Kidney epithelial cell (primary cell): ENCODE measurements at places on chromosomes 5 and 9. TPM values are rescaled to one million over a fixed set of nuclear protein-coding genes. Genes with fewer than 3 reads are reported as not detected.

SLC25A2 gene
- total RNA-seq = not detected in 2 replicates

RORB gene
- not detected in 2 replicates for total RNA-seq

TMEM215 gene
- not detected in 2 replicates for total RNA-seq

GRIA1 gene
- not detected in 2 replicates for total RNA-seq

INIP gene
- total RNA-seq = 24.5 and 25.0 TPM in 2 replicates

PIP5K1B gene
- 0.55 and 0.71 TPM in 2 replicates for total RNA-seq

ZNF462 gene
- total RNA-seq = 26.2 and 32.1 TPM in 2 replicates

SELENOP gene
- 14.1 and 17.3 TPM in 2 replicates for total RNA-seq

PRDM9 gene
- 0.07 TPM in 1 of 2 replicates, not detected in the other for total RNA-seq

ABO gene
- total RNA-seq = 1.8 TPM in 2 replicates

QRFP gene
- total RNA-seq = not detected in 2 replicates

GRIN3A gene
- not detected in 2 replicates for total RNA-seq

COL27A1 gene
- 8.2 and 8.4 TPM in 2 replicates for total RNA-seq

FXN gene
- total RNA-seq = 9.8 and 11.4 TPM in 2 replicates

SLC6A18 gene
- not detected in 2 replicates for total RNA-seq

ADAMTS6 gene
- total RNA-seq = 15.3 and 16.2 TPM in 2 replicates

IRX2 gene
- total RNA-seq = 2.8 and 5.5 TPM in 2 replicates

DNA sequence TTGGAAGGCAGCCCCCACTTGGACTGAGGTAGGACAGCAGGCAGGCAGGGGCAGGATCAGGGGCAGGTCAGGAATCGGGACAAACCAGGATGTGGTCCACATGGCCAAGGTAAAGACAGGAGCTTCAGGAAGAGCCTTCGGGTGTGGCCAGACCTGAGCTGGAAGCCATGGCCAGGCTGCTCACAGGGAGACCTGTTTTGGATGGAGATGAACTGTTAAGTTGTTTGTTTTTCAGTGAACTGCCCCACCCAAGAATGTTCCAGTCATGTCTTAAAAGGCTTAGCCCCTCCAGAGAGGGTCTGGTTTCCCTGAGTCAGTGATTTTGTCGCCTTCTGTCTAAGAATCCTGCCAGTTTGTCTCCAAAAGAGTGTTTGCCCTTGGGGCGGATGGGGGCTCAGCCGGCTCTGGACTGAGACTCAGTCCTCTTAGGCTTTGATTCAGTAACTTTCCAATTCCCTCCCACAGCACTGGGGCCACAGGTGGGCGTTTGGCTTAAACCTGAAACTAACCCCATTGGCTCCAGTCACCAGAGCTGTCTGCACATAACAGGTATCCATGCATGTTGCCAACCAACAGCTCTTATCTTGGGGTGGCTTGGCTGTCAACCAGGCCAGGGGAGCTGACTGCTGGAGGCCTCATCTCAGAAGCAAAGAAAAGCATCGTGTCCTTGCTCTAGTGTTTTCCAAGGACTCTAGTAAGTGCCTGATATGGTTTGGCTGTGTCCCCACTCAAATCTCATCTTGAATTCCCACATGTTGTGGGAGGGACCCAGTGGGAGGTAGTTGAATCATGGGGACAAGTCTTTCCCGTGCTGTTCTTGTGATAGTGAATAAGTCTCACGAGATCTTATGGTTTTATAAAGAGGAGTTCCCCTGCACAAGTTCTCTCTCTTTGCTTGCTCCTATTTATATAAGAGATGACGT is 11.3 kb upstream of the ANKH start:
- DNase-seq = no peak

DNA sequence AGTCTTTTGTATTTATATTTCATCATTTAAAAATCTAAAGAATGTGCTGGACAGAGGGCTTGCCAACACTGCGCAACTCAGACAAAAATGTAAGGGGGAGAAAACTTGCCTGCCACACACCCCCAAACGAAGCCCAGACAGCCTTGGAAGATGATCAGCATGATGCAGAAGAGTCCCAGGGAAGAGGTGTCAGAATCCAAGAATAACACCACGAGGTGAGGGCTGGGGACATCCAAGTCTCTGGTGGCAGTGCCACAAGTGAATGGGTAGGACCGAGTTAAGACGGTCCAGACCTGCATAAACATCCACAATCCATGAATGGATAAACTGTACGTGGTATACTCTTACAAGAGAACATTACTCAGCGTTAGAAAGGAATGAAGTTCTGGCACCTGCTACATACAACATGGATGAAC is 10.4 kb downstream of the EPB41L4B start:
- DNase-seq = no peak

- no peak for DNase-seq
These were observed 124.4 kb upstream of the MSX2 start for GRCh38 chr5:174599992-174600391.

GRCh38 chr5:17056141-17056631 is 120.1 kb upstream of the MYO10 start:
- peak; percentile 12 for DNase-seq

- peak; percentile 21 for DNase-seq
These were observed 8.9 kb upstream of the FBXO38 start for GRCh38 chr5:148374690-148375360.

GRCh38 chr5:55894135-55894534 is 43.0 kb downstream of the IL31RA start:
- no peak for DNase-seq

GRCh38 chr5:159782197-159782994 is 133.9 kb upstream of the ADRA1B start:
- DNase-seq = no peak

DNA sequence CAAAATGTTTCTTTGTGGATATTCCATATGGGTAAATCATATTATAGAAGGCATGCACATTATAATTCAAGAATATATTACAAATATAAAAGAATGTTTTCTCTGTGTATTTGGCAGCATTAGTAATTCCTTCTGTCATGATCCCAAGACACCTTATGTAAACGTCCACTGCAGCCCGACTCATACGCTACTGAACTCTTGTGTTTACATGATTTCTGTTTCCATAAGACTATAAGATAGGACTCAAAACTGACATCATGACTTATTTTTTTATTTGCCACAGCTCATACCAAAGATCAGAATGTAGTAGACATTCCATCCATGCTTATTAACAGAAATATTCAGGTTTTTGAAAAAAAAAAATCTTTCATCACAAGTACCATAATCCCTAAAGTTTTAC is 234.1 kb downstream of the AP3B1 start:
- DNase-seq = no peak

DNA sequence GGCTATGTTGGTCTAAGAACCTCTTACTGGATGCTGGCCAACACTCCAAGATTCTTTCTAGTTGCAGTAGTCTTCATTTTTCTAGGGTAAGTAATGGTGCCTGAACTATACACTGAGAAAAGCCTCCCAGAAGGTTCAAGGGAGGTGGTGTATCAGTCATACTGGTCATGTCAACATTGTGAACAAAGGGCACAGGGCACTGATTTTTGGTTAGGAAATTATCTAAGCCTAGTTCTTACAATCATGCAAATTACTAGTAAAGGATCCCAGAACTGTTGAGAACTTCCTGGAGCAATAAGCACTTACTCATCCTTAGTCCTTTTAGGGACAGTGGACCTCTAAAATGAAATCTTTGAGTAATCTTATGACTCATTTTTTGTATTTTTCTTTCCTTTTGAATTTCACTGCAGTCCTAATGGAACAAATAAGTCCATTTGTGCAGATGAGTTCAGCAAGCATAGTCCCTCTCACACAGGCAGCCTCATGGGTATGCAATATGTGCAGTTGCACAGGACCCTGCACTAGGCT is 21.1 kb upstream of the CDC42SE2 start:
- DNase-seq = peak; percentile 60

DNA sequence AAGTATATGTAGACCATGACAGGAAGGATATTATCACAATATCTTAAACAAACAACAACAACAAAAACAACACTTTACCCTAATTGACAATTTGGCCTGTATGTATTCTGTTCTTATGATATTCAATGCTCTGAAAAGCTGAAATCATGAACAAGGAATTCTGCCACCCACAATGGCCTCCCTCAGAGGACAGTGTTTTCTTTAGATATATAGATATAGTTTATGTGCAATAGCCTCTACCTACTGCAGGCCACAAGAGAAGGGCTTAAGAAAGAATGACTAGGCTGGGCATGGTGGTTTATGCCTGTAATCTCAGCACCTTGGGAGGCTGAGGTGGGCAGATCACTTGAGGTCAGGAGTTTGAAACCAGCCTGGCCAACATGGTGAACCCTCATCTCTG is 104.8 kb downstream of the STARD4 start:
- DNase-seq = no peak

DNA sequence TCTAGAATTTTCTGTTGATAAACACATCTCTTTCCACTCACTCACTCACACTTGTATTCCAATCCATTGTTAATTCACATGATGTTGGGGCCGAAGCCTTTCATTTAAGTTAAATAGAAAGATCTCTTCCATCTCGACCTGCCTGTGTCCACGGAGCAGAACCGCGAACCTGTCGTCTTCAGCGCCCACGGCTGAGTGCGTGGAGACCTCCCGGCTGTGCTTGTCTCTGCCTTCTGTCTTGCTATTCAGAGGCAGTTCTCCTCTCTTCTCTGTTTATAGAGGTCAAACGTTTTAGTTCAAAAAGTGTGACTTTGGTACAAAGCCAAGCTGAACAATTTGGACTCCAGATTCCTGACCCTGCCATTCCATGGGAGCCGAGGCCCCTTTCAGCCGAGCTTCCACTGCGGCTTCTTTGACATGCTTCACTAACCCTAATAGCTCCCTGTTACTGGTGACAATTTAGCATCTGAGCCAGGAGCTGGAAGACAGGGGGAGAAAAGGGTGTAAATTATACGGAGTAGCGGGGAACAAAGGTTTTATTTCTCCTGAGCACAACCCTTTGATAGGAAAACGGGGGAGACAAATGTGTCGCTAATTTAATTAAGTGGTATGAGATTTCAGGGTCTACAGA is 314.4 kb upstream of the IRX4 start:
- DNase-seq = no peak

DNA sequence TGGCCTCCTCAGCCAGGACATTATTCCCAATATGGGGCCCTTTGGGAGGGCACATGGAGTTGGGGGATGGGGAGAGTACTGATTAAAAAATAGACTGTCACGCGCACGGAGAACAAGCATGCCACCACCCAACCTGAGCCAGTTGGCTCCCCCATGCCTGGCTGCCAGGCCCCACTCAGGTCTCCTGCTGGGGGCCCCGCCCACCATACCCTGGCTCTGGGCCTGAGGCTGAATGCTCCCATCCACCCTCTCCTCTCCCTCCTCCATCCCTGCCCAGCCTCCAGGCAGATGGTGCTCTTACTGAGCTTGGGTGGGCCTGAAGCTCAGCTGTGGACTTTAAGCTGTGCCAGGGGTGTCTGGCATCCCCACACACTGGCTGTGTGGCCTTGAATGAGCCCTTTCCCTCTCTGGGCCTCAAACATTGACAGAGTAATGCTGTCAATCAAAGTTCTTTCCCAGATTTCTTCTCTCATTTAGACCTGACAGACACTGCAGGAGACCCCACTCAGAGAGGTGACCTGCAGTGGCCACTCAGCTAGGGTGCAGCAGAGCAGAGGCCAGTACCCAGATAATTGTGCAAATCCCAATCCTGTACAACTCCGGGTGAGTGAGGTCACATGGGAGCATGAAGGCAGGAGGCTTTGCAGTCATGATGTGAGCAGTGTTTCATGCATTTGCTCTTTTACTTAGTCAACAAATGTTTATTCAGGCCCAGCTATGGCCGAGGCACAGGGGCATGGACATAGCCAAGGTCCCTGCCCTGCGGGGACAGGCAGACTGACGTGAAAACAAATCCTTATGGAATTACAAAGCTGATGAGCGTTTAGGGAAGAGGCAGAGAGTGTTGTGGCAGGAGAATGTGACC is 9.8 kb upstream of the SYNPO start:
- DNase-seq = no peak

DNA sequence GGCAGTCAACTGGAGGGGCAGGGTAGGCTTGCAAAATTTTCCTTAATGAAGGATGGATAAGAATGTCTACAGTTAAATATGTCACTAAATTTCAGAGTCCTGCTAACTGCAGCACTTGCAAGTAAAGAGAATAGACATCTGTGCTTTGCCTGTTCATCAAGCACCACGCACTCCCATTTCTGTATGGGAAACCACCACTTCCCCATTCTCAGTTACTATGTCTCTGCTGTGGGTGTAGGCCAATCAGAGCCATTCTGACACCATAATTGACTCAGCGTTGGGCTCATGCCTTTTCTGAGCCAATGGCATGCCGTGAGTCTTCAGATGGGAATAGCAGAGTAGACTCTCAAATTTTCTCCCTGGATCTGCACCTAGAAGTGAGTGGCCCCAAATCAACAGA is 247.5 kb downstream of the GABRB2 start:
- no peak for DNase-seq

GRCh38 chr9:106304401-106304920 is 558.5 kb upstream of the ZNF462 start:
- no peak for DNase-seq

GRCh38 chr9:4732890-4733289 is 8.1 kb downstream of the AK3 start:
- DNase-seq = no peak

- DNase-seq = no peak
These were observed 1.4 kb downstream of the ADAMTS2 start for GRCh38 chr5:179343719-179344430.

GRCh38 chr9:132157347-132158116 is 4.3 kb upstream of the NTNG2 start:
- DNase-seq = no peak

DNA sequence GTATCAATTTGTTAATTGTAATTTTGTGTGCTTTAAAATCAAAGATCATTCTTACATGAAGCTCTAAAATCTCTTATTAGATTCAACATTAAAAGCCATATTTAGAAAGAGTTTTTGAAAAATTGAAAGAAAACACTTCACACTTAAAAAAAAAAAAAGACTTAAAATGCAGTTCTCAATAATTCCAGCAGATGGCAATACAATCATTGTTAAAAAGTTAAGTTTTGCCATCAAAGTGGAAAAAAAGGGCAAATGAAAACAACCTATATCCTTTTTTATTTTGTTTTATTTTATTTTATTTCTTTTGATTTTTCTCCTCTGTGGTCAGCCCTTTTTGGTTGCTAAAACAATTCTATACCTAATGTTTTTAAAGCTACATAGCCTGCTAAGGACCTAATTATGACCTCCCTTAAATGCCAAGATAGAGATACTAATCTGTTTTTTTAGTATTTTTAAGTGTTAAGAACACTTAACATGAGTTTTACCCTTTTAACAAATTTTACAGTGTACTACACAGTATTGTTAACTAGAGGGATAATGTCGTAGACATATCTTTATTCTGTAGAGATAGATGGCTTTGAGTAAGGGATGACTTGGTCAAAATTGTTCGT is 154.2 kb upstream of the DAB2 start:
- DNase-seq = no peak

- no peak for DNase-seq
These were observed 642 bp downstream of the RBM22 start for GRCh38 chr5:150700246-150700593.

DNA sequence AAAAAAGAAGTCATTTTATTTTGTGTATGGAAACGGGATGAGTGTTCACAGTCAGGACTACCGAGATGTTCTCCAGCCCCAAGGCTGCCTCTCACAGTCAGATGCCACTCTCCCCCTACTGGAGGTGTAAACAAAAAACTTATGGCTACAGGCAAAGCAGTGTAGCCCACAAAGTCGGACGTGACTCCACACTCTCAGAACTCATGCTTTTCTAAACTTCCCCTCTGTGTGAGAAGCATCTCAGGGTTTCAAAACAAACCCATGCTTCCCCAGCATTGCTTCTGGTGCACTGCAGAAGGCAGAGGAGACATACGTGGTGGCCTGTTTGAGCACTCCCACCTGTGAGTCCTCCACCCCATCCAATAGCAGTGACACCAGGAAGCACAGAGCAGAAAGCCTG is 580.3 kb downstream of the BNC2 start:
- no peak for DNase-seq

GRCh38 chr9:19271081-19271480 is 40.6 kb downstream of the DENND4C start:
- no peak for DNase-seq

- DNase-seq = no peak
These were observed 5.9 kb upstream of the CSF1R start for GRCh38 chr5:150092159-150092787.
